Kasumi-1 (cell line): ENCODE measurements at places on chromosomes 13 and 19.

DNA sequence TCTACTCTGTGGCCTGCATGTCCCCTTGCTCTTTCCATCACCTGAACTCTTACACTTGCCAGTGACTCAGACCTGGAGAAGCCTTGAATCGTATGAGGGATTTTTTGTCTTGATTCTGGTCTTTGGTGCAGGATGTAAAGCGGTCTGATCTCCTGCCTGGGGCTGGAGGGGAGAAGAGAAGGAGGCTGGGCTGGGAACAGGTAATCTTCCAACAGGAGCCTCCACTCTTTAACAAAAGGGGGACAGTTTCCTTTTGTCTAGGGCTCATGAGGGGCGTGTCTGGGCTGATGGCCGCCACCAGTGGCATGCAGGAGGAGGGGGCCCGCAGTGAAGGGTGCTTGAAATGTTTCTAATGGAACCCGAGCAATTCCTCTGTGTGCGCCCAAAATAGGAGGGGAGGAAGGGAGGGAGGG is 24.7 kb downstream of the NFIX start:
- DNase-seq, result no peak

DNA sequence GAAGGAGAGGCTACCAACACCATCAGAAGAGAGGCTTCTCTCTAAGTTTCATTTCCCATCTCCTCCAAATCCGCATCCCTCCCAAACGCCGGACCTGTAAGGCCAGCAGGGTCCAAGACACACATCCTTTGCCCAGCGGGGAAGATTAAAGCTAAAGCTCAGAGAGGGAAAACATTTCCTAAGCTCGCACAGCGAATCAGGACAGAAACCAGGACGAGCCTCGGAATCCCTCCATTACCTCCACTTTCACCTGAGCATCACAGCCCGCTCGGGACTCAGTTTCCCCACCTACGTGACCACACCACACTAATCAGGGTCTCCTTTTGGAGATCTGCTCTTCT is 711 bp upstream of the FOSB start:
- DNase-seq, result no peak

DNA sequence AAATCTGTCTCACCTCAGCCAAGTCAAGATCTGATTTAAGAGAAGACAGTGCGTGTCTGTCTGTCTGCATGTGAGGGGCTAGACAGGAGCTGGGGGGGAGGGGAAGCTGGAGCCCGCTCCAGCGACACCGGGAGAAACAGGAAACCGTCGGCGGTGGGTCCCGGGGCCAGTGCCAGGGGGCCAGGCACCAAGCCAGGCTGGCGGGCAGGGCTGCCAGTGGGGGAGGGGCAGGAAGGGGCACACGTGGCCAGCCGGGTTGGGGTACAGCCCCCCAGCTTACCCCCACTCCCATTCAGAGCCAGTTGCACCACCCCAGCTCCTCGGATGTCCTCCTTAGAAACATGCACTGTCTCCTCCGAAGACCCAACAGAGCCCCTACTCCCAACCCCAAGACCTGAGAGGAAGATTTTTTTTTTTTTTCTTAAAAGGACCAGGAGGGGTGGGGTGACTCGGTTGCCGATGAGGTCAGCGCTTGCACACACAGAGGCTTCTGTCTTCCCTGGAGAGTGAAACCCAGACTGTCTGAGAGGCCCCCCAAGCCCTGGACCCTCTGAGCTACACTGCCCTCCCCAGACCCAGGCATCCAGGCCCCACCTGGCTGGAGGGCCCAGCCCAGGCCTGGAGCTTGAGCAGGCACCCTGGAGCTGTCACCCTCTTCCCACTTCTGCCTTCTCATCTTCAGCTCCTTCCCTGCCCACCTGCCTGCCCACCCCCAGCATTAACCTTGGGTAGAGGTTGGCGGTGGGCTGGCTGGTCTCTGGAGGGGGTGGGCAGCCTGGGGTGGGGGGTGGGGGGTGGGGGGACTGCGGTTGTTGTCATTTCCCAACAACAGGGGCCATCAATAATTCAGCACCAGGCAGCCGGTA is 4.0 kb downstream of the ERF start:
- peak; percentile 16 for DNase-seq

GRCh38 chr19:2462635-2463421 is 6.1 kb upstream of the LMNB2 start:
- no peak for DNase-seq

DNA sequence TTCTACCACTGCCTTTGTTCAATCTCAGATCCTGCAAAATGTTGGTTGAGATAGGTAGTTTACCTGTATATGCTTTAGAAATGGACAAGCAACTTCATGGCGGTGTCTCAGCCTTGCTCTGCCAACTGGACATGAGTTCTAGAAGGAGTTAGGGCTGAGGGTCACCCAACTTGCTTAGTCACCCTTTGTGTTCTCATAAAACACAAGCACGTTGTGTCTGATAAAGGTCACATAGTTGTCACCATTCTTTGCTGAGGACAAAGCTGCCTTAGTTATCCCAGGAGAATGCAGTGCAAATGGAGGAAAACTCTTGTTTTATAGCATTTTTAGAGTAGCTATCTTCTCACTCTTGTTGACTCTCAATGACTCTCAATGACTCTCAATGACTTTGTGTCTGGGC is 218.4 kb upstream of the TMTC4 start:
- DNase-seq, result no peak

DNA sequence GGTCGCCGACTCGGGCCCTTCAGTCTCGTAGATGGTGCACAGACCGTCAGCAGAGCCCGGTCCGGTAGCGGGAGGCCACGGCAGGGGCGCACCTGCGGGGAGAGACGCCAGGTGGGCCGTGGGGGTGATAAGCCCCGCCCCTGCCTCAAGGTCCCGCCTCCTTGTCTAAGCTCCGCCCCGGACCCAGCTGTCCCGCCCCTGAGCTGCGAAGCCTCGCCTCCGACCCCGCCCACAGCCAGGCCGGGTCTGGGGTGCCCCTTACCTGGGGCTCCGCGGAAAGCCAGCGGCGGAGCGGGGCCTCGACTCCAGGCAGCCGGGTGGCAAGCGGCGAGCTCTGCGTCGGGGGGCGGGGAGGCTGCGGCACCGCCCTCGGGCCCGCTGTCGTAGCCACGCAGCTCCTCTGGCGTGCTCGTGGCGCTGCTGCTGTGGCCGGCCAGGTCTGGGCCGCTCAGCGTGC is 4.7 kb downstream of the PRR36 start:
- peak; percentile 24 for DNase-seq

- DNase-seq, result no peak
These were observed 215.1 kb downstream of the PCDH17 start for GRCh38 chr13:57846600-57847173.

DNA sequence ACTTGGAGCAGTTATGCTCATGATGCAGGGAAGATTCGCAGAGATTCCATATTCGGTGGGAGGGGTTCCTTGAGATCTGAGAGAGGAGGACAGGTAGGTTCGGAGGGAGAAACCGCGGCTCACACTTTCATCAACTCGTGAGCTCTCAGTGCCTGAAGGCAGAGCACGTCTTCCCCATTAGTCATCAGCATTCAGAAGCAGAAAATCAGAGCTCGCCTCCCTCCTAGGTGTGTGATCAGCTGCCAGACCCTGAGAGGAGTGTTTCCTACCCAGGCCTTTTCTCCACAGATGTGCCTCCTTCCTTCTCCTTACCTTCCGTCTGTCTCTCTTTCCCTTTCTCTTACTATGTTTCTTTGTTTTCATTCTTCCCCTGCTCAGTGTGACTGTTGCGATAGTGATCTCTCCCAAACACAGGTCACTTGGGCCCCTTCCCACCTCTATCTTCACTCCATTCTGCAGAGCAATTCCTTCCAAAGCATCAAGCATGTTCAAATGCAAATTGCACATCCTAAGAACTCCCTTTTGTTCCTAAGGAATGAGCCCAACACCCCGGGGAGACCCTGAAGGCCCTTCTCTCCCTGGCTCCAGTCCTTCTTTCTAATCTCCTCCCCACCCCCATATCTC is 389.5 kb downstream of the UQCRFS1 start:
- no peak for DNase-seq

GRCh38 chr13:76886005-76886291 is 257 bp downstream of the KCTD12 start:
- no peak for DNase-seq

DNA sequence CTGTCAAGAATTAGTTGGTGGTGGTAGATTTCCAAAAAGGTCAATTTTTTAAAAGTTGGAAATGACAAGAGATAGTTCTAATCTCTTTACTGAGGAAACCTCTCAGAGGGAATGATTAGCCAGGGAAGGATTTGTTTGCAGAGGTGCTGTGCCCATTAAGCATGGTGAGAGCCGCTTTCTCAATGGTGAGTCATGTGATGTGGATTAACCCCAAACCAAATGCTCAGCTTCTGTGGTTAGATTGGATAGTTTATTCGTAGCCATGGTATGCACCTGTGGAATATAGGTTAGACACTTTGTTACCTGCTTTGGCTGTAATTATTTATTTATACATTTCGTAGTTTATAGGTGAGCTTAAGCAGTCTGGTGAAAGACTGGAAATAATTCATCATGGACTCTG is 7.1 kb downstream of the HNRNPM start:
- DNase-seq, result no peak

DNA sequence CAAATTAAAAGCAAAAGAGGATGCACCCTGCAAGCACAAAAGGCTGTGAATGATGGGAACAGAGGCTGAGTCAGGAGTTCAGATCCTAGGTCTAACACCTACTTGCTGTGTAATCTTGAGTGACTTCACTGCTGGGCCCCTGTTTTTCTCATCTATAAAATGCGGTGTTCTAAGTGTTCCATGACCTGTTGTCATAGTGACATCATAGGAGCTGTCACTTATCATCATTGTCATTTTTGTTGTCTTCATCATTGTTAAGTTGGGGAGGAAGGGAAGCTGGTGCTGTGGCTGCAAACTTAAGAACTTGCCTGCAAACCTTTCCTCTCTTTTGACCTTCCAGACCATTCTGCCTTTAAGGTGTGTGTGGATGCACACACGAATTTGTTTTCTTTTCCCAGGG is 20.6 kb downstream of the ACSBG2 start:
- DNase-seq, result no peak

- DNase-seq, result no peak
These were observed 28.8 kb downstream of the NUMBL start for GRCh38 chr19:40661616-40662015.

DNA sequence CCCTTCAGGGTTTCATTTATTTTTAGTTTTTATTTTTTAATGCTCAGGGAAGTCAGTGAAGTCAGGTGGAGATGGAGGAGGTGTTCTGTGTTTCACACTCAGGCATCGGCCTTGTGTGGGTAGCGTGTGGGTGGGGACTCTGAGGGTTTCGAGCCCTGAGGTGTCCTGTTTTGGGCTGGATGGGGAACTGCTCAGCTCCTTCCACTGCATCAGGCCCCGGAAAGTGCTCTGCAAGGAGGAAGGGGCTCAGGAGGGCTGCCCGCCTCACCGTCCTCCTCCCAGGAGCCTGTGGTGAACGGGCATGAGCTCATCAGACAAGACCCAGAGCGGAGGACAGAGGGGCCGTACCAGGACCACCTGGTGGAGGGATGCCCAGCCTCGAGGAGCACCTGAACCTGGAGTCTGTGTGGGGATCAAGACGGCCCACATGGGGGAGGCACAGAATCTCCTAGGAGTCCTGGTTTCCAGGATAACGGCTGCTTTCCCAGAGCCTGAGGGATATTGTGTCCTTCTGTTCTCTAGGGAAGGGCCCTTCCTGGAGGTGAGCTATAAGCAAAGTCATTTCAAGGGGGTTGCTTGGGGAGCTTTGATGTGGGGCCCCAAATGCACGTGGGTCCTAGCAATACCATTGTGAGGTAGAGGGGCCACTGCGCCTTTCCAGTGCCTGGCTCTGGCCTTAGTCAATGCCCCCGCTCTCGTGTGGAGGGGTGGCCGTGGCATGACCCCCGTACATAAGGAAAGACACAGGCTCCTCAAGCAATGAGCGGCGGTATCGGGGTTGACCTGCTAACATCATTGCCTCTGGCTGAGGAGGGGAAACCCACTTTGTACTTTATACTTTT is 13.5 kb upstream of the GAS6 start:
- no peak for DNase-seq

GRCh38 chr19:3949997-3950859 is 17.4 kb downstream of the NMRK2 start:
- DNase-seq, result no peak

GRCh38 chr13:85654227-85654626 is 145.0 kb downstream of the SLITRK6 start:
- no peak for DNase-seq

- DNase-seq, result no peak
These were observed 1317.9 kb upstream of the SPRY2 start for GRCh38 chr13:81658598-81659370.

DNA sequence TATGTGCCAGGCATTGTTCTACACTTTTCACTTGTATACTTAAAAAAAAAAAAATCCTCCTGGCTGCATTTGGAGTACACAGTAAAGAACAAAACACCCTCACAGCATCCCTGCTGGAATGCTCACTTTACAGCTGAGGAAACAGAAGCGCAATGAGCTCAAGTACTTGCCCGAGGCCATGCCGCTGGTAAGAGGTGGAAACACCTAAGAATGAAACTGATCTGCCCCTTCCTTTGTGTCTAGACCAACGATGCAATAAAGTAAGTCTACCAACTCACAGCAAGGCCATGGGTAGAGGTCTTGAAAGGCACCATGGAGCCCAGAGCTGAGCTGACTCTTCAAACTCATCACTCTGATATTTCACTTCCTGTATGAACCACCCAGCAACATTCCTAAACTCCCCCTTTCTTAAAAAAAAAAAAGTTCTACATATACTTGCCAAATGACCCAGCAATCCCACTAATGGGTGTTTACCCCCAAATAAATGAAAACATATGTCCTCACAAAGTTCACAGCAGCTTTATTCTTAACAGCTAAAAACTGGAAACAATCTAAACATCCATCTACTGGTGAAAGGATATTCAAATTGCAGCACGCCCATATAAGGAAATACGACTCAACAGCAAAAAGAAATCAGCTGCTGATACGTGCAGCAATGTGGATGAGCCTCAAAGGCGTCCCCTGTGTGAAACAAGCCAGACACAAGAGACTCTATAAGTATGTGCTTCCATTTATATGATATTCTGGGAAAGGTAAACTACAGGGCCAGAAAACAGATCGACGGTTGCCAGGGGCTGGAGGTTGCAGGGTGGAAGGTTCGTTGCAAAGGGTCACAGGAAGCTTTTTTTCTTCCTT is 236.6 kb upstream of the MAB21L1 start:
- DNase-seq, result no peak

DNA sequence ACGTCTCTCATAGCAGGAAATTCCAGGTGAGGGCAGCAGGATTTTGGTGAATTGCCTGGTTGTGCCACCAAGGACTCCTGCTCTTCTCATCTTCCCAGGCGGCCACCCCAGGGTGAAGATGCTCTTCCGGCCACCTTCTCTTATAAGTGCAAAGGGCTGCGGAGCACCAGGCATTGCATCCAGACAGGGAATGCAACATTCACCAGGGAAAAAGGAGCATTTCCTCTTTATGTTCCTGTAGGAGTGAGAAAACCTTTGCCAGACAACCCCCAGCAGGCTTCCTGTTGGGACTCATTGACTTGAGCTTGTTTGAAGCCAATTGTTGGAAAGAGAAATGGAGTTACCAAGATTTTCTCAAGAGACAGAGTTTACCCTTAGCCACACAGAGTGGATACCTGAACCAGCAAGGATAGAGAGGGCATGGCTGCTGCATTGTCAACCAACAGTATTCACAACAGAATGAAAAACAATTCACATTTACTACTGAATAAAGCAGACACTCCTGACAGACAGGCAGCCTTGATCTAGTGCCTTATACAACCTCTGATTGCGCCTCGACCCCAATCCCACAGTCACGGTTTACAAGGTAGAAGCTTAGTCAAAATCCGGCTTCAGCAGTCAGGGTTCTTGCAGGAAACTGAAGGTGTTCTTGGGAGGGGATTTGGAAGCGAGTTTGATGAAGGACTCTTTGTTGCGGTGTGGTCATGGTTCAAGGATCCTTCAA is 1.8 kb upstream of the ATP11A start:
- DNase-seq, result no peak

GRCh38 chr13:42277618-42278276 is 5.8 kb downstream of the AKAP11 start:
- no peak for DNase-seq
